Activated gamma-delta T cell (primary cell): ENCODE measurements at places on chromosomes 1 and 21.

DNA sequence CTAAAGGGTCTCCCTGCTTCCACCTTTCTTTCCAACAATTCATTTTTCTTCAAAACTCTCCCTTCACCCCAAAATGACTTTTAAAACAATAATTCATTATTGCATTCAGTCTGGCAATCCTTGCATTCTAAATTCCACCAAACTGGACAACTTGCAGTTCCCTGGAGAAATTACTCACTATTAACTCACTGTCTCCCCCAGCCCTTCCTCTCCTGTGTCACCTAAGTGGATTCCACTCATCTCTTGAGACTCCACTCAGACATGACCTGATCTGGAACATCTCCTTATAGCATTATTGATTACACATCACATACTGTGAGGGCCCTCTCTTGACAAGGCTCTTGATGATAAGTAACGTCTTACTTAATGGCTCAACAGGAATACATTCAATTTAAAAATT, 257.1 kb downstream of the BRINP2 start:
- DNase-seq, result no peak

DNA sequence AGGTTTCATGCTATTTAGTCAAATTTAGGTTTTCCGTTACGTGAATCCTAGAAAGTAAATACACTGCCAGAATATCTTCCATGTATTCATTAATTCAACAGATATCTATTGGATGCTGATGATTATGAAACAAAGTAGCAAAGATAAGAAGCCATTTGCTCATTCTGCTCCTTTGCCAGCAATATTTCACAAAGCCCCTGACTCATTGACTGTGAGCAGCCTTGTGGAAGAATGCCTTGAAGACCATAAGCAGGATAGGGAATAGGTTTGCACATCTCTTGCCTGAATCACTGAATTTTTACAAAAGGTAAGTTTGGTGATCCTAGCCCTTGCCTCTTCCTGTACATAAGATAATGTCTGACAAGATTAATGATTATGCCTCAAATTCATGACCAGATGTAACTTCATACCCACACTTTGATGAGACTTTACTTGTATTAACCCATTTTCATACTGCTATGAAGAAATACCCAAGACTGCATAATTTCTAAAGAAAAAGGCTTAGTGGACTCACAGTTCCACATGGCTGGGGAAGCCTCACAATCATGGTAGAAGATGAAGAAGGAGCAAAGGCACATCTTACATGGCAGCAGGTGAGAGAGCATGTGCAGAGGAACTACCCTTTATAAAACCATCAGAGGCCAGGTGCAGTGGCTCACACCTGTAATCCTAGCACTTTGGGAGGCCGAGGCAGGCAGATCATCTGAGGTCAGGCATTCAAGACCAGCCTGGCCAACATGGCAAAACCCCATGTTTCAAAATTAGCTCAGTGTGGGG, 1.6 kb upstream of the PIGK start:
- DNase-seq, result no peak

GRCh38 chr1:145871994-145872924, 13.4 kb upstream of the PIAS3 start:
- DNase-seq, result no peak

DNA sequence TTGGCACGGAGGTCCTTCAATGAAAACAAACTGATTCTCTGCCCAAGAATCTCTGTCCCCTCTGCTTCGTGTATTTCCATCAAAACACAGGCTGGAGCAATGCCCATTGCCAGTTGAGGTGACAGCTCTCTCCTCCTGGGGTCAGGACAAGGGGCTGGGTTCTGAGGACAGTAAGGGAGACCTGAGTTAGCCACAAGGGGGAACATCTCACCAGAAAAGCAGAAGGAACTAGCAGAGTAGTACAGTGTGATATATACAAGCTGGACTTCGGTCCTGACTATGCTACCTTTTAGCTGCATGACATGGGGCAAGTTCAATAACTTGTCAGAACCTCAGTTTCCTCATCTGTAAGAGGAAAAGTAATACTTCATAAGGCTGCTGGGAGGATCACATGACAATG, 50.3 kb downstream of the SYT2 start:
- DNase-seq, result no peak

DNA sequence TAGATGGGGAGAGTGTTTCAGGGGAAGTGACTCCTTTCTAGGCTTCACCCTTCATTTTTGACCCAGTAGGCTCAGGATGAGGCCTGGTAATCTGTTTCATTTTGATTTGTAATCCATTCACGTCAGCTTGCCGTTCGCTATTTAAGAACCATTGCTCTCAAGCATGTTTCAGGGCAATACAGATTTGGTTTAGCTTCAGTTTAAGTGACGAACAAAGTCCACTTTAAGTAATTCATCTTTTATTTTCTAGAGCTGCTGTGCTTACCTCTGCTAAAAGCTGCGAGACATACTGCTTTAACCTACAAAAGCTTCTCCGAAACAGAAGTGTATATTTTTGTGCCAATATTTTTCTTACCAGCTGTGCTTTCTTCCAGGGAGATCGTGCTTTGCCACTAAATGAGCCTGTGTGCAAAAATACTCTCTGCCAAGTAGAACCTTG, 8.9 kb upstream of the FMO3 start:
- no peak for DNase-seq

DNA sequence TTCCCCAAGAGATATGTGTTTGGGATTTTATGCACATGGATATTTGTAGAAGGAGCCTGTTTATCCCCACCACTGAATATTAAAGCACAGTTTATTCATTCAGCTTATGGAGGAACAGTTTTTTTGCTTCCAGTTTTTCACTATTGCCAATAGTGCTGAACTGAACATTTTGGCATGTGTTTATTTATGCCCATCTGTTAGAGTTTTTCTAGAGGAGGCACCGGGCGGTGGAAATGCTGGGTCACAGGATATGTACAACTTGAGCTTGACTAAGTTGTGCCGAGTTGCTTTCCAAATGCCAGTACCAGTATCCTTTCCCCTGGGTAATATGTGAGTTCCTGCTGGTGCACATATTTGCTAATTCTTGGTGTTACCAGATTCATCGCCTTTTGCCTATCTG, 111.3 kb downstream of the GREM2 start:
- DNase-seq, result no peak

- no peak for DNase-seq
Measured at GRCh38 chr1:2529784-2530512, at the start of gene HES5. Gene HES5, minus strand, starts transcription at chr1:2530263. Its CDS starts 99 bp downstream, at chr1:2530164.

DNA sequence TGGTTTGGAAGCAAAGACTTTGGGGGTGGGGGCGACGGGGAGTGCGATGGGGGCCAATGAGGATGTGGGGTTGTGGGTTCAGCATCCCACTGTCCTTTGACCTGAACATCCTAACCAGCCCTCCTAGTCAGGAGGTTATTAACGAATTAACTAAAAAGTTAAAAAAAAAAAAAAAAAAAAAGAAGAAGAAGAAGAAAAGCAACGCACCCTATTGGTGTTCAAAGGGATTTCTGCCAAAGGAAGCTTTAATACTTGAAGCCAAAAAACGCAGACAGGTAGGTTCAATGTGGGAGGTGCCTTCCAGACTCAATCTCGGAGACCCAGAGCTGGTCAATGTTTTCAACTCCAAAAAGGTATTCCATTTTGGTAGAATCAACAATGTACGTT, 2.2 kb downstream of the CLIC6 start:
- no peak for DNase-seq

DNA sequence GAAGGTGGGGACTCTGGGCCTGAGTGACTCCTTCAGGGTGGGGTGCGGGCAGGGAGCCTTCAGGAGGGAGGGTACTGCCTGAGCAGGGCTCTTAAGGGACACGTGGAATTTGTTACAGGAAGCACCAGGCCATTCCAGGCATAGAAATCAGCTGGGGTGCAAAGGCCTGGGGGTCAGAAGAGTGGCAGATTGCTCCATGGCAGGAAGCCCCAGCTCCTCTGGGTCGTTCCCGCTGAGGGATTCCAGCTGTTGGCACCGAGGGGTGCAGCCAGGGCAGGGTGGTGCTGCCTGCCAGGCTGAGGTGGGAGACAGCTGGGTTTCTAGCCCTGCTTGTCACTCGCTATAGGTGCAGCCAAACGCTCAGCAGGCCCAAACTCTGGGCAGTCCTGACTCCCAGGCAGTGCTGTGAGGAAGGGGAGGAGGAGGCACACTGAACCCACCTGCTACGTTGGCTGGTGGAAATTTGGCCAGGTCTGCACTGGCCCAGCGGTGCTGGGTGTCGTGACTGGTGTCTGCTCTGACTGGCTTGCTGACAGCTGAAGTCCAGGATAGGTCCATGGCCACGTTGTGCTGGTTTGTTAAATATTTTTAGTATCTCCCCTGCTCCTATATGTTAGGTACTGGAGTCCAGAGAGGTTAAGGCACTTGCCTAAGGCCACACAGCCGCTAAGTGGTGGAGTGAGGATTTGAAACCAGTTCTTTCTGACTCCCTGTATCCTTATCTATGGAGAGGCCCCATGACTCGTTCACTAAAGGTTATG, 19.3 kb downstream of the TNFRSF1B start:
- DNase-seq, result no peak

- no peak for DNase-seq
Measured at GRCh38 chr1:99557546-99558202, 88.2 kb upstream of the PALMD start.

DNA sequence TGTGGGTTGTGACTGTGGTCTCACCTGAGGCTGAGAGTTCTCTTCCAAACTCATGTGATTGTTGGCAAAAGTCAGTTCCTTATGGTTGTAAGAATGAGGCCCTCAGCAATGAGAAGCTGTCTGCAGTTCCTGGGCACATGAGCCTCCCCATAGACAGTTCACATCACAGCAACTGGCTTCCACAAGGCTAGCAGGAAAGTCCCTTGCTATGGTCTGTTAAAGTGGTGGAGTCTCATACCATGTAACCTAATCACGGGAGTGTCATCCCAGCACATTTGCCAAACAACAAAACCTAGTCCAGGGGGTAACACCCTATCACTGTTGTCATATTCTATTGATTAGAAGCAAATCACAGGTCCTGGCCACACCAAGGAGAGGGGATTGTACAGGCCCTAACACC, 163.8 kb downstream of the BACH1 start:
- DNase-seq, result no peak

DNA sequence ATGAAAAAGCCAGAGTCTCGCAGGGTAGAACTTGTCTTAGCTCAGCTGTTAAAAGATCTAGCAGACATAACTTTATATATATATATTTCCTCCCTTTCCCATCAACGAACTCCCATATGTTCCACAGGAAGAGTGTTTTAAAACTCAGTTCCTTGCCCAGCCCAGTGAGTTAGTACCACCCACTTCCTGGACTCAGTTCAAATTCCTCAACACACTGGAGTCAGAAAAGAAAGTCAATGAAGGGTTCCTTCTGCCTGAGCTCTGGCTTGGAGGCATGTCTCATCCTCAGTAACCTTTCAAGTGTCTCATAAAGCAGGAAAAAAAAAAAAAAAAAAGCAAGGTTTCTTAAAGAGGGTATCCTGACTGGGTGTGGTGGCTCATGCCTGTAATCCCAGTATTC, 15.6 kb downstream of the TPM3 start:
- no peak for DNase-seq

GRCh38 chr1:157984469-157984868, 9.0 kb upstream of the KIRREL1 start:
- no peak for DNase-seq

DNA sequence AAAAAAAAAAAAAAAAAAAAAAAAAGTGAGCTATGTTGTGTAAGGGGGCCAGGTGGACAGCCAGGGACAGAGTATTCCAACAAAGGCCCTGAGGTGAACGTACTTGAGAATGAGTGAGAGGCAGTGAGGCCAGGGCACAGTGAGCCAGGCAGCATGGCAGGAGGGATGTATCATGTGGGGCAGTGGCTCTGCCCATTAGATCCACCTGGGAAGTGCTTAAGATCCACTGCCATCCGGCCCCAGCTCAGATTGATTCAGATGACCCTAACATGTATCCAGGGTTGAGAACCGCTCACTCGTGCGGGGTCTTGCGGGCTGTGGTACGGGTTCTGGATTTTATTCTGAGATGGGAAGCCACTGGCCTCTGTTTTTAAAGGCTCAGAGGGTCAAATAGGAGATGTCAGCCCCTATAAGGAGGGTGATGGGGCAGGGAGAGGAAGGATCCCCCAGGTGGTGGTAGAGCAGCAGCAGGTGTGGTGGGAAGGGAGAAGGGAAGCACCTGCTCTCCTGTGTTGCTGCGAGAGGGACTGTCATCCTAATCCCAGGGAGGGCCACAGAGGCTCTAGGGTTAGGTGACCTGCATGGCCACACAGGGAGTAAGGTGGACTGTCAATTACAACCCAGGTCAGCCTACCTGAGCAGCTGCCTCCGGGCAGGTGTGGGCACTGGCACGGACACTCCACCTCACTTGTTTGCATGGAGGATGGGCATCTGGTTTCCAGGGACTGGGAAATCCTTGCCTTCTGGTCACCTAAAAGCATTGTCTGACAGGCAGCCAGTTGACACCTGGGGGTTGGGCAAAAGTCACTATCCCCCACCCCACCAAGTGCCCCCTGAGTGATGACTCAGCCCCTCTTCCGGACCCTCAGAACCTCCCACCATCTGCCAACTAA, 31.6 kb downstream of the CDK18 start:
- DNase-seq, result no peak

GRCh38 chr1:93703643-93704042, 22.0 kb upstream of the BCAR3 start:
- DNase-seq, result no peak
